ENCODE measurements at places on chromosomes 6 and 20.

GRCh38 chr6:40371621-40372020, 215.5 kb downstream of the LRFN2 start:
- no peak for DNase-seq

- no peak for DNase-seq
Observed at GRCh38 chr20:44187772-44188709, 1.1 kb upstream of the JPH2 start.

- DNase-seq, result peak; percentile 70
Observed at GRCh38 chr6:26196846-26197635, 109.8 kb downstream of the HFE start.

GRCh38 chr20:60935971-60936370, 316.1 kb upstream of the CDH4 start:
- DNase-seq, result no peak

GRCh38 chr6:161424421-161424820, 150.6 kb upstream of the AGPAT4 start:
- no peak for DNase-seq
